ENCODE measurements at places on chromosomes 12 and 14. TPM values are rescaled to one million over a fixed set of nuclear protein-coding genes. Genes with fewer than 3 reads are reported as not detected.

The CFAP54 gene
- total RNA-seq: 0.80 TPM

GRCh38 chr12:69435644-69436043 is 34.5 kb upstream of the FRS2 start:
- DNase-seq: no peak

The IKZF4 gene
- total RNA-seq: 16.2 TPM

GRCh38 chr12:117622087-117622486 is 260.7 kb upstream of the NOS1 start:
- DNase-seq: no peak

GRCh38 chr12:8779862-8780261 is 42.6 kb upstream of the A2ML1 start:
- DNase-seq: no peak

- DNase-seq: no peak
Measured at GRCh38 chr12:78636231-78636855, 228.2 kb upstream of the SYT1 start.

DNA sequence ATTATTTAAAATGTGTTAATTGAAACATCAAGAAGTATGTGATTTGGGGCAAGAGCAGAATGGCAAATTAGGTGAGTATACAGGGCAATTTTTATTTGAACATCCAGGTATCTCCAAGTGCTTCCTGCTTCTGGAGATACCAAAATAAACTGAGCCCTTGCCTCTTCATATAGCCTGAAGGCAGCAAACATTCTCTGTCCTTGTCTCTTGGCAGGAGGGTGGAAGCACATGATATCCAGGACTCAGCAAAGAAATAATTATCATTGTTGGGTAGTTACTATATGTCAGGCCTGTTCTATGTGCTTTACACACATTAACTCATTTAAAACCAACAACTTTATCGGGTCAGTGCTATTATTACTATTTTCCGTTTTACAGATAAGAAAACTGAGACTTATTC is 12.5 kb downstream of the LIN7A start:
- DNase-seq: no peak

DNA sequence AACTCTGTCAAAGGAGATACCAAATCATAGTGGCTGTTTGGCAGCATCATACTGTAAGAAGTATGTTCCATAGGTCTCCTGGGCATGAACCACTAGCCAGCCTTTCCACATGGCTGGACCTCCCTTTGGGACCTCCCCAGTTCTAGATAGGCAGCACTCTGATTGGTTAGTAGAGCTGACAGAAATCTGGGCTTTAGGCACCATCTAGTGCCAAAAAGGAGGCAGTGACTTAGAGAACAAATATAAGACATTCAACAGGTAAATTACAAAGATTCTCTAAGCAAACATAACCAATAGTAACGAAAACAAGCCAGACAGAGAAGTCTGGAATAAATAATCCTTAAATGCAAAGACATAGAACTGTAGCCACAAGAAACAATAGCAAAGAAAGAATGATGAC is 148.0 kb upstream of the PDE3A start:
- DNase-seq: no peak

The LRP1-AS gene
- total RNA-seq: not detected

All from mesothelial cell of epicardium (in vitro differentiated cells).